ENCODE measurements at places on chromosomes 7 and 10.

DNA sequence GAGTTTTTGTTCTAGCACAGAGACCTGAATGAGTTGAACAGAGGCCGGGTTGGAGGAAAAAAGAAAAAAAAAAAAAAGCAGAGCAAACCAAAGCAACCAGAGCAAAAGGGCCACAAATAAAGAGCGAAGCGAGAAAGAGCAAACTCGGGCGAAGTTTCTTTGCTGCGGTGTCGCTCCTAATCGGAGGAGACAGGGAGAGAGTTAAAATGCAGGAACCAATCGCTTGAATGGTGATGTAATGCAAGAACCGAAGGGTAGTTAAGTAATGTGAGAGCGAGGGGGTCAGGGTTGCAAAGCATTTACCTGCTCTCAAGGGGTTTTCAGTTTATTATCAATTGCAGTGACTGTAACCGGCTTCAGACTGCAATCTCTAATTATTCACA is 271.7 kb downstream of the TRIL start:
- peak; percentile 72 for DNase-seq

DNA sequence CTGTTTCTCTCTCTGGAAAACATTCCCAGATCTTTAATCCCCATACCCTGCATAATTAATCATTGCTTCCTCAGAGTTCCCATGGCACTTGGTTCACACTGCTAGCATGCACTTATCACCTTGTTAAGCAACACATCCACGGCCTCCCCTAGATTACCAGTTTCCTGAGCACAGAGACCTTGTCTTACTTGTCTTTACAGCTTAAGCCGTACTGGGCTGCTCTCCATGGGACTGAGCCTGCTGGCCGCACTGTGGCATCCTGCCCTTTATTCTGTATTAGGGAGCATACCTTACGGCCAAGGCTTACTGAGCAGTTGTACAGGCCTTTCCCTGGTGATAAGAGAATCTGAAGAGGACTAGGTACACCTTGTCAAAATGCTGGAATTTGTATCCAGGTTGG is 190.2 kb downstream of the REEP3 start:
- peak; percentile 52 for DNase-seq

DNA sequence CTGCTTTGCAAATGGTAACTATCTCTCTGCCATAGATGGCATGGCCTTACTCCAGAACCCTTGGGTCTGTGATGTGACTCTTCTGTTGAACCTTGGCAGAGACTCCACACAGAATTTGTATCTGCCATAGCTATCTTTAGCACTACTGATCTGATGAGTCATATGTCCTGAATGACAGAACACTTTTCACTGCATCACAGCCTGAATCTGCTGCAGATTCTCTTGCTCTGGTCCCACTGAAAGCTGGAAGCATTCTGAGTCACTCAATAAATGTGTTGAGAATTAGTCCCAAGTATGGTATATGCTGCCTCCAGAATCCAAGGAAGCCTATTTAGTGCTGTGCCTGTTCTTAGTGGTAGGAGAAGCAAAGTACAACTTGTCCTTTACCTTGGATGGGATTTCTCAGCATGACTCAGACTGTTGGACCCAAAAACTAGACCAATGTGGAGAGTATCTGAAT is 39.5 kb upstream of the ANKRD1 start:
- DNase-seq, result peak; percentile 72

- no peak for DNase-seq
Observed at GRCh38 chr7:151821226-151821625, 55.7 kb downstream of the PRKAG2 start.

DNA sequence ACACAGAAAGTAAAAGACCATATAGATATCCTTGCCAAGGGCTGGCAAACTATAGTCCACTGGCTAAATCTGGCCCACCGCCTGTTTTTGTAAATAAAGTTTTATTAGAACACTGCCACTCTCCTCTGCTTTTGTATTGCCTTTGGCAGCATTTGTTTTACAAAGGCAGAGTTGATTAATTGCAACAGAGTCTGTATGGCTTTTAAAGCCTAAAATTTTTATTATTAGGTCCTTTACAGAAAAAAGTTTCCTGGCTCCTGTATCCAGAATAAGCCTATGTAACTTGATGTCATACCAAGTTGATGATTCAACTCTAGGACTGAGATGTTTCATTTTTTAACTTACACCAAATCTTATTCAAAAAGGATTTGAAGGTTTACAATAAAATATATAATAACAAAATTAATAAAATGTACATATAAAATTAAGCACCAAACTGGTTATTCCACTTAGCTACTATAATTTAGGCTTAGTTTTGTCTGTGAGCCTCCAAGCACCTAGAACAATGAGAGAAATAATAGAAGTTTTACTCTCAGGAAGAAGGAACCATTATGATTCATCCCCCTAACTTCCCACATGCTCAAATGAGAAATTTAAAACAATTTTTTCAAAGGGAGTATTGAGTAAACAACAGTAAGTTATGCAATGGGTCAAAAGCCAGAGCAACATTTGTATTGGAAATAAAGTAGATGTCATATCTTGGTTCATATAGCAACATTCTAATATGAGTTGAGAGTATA is 31.9 kb downstream of the CPED1 start:
- DNase-seq, result peak; percentile 82

GRCh38 chr10:61078542-61079275 is 134.7 kb upstream of the RHOBTB1 start:
- peak; percentile 29 for DNase-seq

DNA sequence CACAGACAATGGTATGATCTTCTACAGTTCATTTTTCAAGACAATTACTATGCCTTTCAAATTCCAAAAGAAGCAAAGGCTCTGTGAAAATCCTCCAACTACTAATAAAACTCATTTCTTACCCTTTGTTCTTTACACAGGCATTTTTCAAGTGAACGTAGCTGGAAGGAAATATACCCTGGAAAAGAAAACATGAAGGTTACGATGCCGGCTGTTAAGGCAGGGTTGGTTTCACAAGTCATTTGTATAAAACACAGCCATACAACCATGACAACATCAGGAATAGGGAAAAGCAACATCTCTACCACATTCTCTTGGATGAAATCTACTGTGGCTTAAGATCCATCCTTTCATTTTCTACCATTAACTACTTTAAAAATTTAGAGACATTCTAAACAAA is 207.9 kb downstream of the DOCK4 start:
- no peak for DNase-seq

DNA sequence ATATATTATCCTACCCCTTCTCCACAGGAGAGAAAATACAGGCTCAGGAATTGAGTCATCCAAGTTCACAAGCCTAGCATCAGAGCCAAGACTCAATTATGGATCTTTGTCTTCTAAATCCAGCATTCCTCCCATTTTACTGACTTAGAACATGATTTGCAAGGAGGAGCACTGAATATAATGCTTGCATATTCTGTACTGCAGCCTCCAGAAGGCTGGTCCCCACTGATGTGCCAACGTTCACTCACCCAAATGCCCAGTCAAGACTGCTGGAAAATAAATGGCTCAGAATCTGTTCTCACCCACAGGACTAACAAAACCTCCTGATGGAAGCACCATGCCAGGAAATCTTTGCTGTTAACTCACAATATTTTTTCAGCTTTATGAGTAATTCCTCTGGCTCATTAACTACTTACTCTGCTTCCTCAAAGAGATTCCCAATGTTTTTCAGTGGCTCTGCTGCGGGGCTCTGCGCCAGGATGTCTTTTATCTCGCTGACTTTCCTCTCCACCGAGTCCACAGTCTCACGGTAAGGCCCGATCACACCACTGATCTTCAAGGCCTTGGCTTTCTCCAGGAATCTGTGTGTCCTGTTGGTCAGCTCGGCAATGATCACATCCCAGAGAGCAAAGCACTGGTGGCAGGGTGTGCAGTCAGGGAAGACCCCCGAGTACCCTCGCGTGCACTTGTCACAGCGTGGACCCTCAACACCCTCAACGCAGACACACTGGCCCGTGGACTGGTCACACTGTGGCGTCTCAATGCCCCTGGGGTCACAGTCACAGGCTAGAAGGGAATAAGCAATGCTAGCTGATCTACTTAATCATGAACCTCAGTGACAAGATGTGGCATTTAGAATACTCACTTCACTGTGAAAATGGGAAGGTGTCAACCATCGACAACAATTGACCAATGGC is 48.8 kb downstream of the DLD start:
- DNase-seq, result peak; percentile 27

DNA sequence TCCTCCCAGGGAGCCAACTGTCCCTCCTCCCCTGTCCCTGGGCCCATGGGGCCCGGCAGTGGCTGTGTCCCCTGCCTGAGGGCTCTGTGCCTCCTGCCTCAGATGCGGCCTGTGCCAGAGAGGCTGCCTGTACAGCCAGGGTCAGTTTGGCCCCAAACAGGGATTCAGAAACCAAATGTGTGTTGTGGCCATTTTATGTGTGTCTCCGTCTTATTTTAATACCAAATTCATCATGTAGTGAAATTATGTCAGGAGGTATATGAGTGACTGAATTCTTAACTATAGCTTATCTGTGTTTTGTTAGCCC is 114.8 kb downstream of the NT5C2 start:
- DNase-seq, result no peak

GRCh38 chr10:16242859-16243613 is 193.8 kb upstream of the PTER start:
- no peak for DNase-seq

GRCh38 chr7:69211739-69212138 is 386.5 kb upstream of the AUTS2 start:
- DNase-seq, result no peak
